Ascending aorta (tissue), 2 donors: ENCODE measurements at places on chromosomes 1 and 21.
A peak's percentile ranks its signal among the peaks of the same experiment; 100 is the strongest.

DNA sequence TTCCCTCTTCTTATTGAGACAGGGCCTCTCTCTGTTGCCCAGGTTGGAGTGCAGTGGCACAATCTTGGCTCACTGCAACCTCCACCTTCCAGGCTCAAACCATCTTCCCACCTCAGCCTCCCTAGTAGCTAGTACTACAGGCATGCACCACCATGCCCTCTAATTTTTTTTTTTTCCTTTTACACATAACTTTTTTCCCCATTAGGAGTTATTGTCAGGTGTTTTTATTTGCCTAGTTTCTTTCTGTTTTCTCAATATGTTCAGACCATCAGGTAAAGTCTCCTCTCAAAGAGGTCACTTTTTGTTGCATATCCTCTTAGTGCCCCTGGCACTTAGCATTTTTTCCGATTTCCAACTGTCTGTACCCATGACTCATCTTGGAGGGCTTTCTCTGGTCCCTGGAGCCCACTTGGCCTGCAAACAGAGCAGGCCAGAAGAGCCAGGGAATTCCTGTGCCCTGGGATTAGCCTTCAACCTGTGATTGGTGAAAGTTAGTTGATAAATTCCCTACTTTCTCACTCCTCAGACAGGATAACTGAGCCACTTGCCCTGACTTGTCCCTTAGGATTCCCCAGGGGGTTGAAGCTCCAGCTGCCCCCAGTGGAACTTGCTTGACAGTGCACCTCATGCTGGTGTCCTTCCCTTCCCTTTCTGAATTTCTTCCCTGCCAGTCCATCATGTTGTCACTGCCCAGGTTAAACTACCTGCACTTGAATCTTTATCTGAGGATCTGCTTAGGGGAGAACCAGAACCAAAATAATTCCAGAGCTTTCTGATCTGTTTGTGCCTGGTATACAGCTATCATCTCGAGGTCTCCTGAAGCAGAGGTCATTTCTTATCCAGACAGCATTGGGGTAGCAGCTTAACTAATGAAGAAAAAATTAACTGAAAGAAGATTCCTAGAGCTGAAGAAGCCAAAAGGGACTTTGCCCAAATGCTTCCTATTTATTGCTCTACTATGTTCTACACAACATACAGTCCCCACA lies 2.4 kb downstream of the NTPCR start:
- no peak overlapping the region for H3K4me3 ChIP-seq
- peaks cover 7% of the 10 kb centered on the region for H3K4me1 ChIP-seq
- no peak for DNase-seq
- H3K27ac ChIP-seq: no peak overlapping the region
- H3K27me3 ChIP-seq: no peaks in the 10 kb centered on the region
- H3K36me3 ChIP-seq: peaks cover 8% of the 10 kb centered on the region

DNA sequence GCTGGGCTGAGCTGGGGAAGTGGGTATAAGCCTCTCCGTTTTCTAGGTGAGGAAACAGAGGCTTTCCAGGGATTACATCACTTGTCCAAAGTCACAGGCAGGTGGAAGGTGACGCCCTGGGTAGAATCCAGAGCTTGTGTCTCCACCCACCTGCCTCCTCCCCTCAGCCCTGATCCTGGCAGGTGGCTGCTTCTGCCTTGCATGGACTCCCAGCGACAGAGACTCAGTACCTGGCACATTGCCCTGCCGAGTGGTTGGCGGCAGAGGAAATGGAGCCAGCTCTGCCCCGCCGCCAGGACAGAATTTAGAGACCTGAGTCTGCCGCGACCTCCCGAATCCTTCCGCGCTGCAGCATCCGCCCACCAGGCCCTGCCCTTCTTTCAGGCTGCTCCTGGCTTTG lies 2.1 kb downstream of the PLA2G2E start:
- no peaks in the 10 kb centered on the region for H3K4me1 ChIP-seq
- no peaks in the 10 kb centered on the region for H3K27me3 ChIP-seq
- H3K36me3 ChIP-seq: no peaks in the 10 kb centered on the region
- no peak overlapping the region for H3K4me3 ChIP-seq
- H3K27ac ChIP-seq: no peak overlapping the region

DNA sequence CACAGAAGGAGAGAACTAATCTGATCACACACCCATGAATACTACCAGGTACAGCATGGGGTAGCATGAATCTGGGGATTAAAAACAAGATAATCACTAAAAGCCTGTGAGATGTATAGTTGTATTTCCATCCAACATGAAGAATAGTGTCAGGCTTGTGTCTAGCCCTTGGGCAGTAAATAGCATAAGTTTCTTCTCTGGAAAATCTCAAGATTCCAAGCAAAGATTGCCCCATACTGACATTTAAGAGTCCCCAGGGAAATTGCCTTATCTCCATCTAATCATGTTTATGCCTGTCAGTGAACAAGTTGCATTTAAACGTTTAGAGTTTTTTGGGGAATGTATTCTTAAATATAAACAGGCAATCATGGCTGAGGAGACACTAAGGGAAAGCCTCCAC lies 109.2 kb upstream of the SERTAD4 start:
- no peak overlapping the region for H3K4me3 ChIP-seq
- H3K36me3 ChIP-seq: no peaks in the 10 kb centered on the region
- no peaks in the 10 kb centered on the region for H3K27me3 ChIP-seq
- no peak overlapping the region for H3K27ac ChIP-seq
- no peaks in the 10 kb centered on the region for H3K4me1 ChIP-seq
- DNase-seq: no peak

GRCh38 chr1:71785000-71785399 lies 497.3 kb downstream of the NEGR1 start:
- no peaks in the 10 kb centered on the region for H3K36me3 ChIP-seq
- no peak overlapping the region for H3K4me3 ChIP-seq

DNA sequence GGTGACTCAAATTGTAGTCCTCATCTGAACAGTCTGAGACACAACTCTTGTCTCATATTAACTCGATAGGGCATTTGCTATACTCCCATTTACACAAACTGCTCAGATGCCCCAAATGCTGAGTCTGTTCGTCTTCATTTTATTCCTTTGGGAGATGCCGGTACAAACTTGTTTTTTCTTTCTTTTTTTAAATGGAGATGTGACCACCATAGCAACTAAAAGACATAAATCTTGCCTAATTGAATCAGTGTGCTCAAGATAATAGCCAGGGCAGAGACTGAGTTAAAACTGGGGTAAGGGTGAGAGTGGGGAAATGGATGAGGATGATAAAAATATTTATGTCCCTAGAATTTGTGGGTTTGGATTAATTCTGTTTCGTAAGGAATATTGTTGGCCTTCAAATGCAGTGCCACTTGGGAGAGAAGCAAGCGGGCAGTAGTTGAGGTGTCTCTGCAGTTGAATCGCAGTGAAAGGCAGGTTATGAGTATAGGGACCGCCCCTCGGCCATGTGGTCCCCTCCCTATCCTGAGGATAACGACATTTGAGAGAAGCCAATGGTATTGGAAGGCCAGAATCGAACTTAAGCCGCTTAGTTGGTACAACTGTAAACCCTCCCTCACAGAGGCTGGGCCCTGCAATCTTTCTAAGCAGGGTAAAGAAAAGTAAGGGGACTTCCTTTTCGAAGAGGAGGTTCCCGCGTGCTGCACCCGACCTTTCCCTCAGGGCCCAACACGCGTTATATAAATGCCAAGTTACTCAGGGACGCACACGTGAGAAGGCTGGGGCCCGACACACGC lies 859 bp upstream of the LRRC8B start:
- peak overlapping the region; percentile 74 for H3K27ac ChIP-seq
- H3K4me1 ChIP-seq: peaks cover 6% of the 10 kb centered on the region
- H3K36me3 ChIP-seq: no peaks in the 10 kb centered on the region
- H3K4me3 ChIP-seq: peak overlapping the region; percentile 99
- H3K27me3 ChIP-seq: no peaks in the 10 kb centered on the region
